ENCODE measurements at places on chromosomes 4 and X.
A peak's percentile ranks its signal among the peaks of the same experiment; 100 is the strongest.

GRCh38 chr4:78065508-78066192, 8.5 kb downstream of the FRAS1 start:
- no peak overlapping the region for H3K27ac ChIP-seq
- no peak for DNase-seq
- peaks cover 4% of the 10 kb centered on the region for H3K27me3 ChIP-seq
- no peaks in the 10 kb centered on the region for H3K36me3 ChIP-seq

DNA sequence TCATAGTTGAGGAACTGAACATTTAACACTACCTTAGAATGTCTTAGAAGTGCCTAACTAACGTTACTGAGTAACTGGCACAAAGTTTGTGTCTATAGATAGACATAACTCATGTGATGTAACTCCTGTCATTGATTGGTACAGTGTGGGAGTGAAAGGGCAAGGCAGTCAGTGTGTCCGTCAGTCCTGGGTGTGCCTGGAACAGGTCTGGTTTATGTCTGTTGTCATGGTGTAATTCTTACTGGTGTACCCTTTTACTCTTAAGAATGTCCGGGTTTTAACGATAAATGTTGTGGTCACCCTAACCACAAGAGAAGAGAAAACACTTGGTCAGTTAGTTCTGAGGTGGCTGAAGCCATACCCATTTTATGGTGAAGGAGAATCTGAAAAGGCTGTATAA, 93.1 kb upstream of the ESX1 start:
- H3K4me3 ChIP-seq = no peak overlapping the region
- no peaks in the 10 kb centered on the region for H3K36me3 ChIP-seq
- no peak overlapping the region for H3K27ac ChIP-seq
- no peaks in the 10 kb centered on the region for H3K4me1 ChIP-seq

DNA sequence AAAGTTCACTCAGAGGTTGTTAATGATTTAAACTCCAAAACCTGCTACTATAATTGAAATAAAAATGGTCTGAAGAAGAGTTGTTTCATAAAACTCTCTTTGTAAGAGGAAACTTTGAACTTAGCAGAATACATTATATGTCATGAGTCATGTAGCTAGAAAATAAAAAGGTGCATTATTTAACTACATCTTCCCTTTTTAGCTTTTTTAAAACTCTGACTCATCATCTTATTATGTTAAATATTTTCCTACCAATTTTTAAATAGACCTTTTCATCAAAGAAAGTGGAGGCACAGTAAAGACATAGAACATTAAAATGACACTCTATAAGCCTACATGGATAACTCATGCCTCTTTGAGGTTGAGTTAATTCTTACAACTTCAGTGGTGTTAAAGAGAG, 1.2 kb upstream of the ZNF827 start:
- no peaks in the 10 kb centered on the region for H3K27me3 ChIP-seq
- peaks cover 21% of the 10 kb centered on the region for H3K4me1 ChIP-seq
- no peak overlapping the region for H3K4me3 ChIP-seq
- no peaks in the 10 kb centered on the region for H3K36me3 ChIP-seq

GRCh38 chr4:185383451-185383850, 12.3 kb downstream of the LRP2BP start:
- peaks cover 20% of the 10 kb centered on the region for H3K4me1 ChIP-seq
- no peaks in the 10 kb centered on the region for H3K36me3 ChIP-seq
- no peak overlapping the region for H3K4me3 ChIP-seq
- no peak overlapping the region for H3K27ac ChIP-seq
- DNase-seq = no peak

- DNase-seq = no peak
- no peaks in the 10 kb centered on the region for H3K36me3 ChIP-seq
- no peak overlapping the region for H3K27ac ChIP-seq
- no peak overlapping the region for H3K4me3 ChIP-seq
- H3K4me1 ChIP-seq = no peaks in the 10 kb centered on the region
These were observed 222.6 kb upstream of the NDST3 start for GRCh38 chr4:117811731-117812130.

DNA sequence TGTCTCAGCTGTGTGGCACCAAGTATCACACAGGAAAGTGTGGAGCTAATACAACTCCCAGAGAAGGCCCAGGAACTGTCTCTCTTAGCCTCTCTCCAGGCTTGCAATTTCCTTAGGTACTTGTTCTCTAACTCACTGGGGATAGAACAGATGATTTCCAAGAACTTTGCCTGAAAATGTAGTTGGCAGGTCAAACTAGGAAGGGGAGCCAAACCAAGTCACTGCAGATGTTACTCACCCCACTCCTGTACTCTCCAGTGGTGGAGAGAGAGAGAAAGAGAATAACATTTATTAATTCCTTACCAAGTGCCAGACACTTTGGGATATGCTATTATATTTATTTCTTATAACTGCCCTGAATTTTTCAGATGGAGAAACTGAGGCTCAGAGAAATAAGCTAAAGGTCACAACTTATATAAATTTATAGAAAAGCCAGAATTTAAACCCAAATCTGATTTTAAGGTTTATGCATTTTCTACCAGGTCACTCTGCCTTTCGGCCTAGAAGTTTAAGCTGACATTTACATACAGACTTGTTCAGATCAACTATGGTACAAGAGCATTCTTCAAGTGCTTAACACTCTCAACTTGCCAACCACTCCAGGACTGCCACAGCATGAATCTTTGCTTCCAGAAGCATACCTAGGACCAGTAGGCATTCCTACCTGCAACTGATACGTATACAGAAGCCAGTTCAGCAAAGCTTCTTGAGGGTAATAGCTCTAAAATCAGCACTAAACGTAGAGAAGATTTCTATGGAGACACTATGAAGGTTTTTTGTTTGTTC, 248.6 kb upstream of the ETNPPL start:
- no peak overlapping the region for H3K4me3 ChIP-seq
- H3K36me3 ChIP-seq = no peaks in the 10 kb centered on the region
- H3K27me3 ChIP-seq = no peaks in the 10 kb centered on the region
- no peak for DNase-seq
- peaks cover 12% of the 10 kb centered on the region for H3K4me1 ChIP-seq
- H3K27ac ChIP-seq = no peak overlapping the region

DNA sequence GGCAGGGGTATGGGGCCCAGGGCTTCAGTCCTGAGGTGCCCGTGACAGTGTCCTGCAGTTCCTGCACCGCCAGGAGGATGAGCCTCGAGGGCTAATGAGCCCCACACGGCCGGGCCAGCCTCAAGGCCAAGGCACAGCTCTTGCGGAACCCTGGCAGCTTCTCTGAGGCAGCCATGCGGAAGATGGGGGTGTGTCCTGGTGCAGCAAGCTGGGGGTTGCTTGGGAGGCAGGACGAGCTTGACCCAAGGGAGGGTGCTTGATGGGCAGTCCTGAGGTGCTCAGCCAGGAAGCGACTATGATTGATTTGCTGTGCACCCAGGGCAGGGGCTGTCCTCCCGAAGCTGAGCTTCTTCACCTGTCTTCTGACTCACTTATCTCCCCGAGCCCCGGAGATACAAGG, 9.1 kb upstream of the FGFR3 start:
- DNase-seq = no peak
- no peak overlapping the region for H3K4me3 ChIP-seq
- no peak overlapping the region for H3K27ac ChIP-seq
- no peaks in the 10 kb centered on the region for H3K27me3 ChIP-seq

- peaks cover 25% of the 10 kb centered on the region for H3K4me1 ChIP-seq
- H3K27me3 ChIP-seq = no peaks in the 10 kb centered on the region
- H3K4me3 ChIP-seq = no peak overlapping the region
- peak overlapping the region; percentile 53 for H3K27ac ChIP-seq
These were observed 315.8 kb downstream of the STIM2 start for GRCh38 chr4:27176400-27176799.

GRCh38 chr4:77023920-77024319, 51.9 kb downstream of the CCNI start:
- no peaks in the 10 kb centered on the region for H3K27me3 ChIP-seq
- H3K4me1 ChIP-seq = peaks cover 22% of the 10 kb centered on the region
- no peak overlapping the region for H3K4me3 ChIP-seq

- no peak for DNase-seq
- no peak overlapping the region for H3K4me3 ChIP-seq
- no peaks in the 10 kb centered on the region for H3K27me3 ChIP-seq
- no peaks in the 10 kb centered on the region for H3K36me3 ChIP-seq
- no peaks in the 10 kb centered on the region for H3K4me1 ChIP-seq
- no peak overlapping the region for H3K27ac ChIP-seq
These were observed 25.9 kb downstream of the PLAC1 start for GRCh38 chrX:134632355-134632754.

- no peak for DNase-seq
- H3K36me3 ChIP-seq = no peaks in the 10 kb centered on the region
- no peak overlapping the region for H3K4me3 ChIP-seq
- no peaks in the 10 kb centered on the region for H3K4me1 ChIP-seq
- no peak overlapping the region for H3K27ac ChIP-seq
- no peaks in the 10 kb centered on the region for H3K27me3 ChIP-seq
These were observed 991 bp upstream of the ITIH6 start for GRCh38 chrX:54799046-54799445.

DNA sequence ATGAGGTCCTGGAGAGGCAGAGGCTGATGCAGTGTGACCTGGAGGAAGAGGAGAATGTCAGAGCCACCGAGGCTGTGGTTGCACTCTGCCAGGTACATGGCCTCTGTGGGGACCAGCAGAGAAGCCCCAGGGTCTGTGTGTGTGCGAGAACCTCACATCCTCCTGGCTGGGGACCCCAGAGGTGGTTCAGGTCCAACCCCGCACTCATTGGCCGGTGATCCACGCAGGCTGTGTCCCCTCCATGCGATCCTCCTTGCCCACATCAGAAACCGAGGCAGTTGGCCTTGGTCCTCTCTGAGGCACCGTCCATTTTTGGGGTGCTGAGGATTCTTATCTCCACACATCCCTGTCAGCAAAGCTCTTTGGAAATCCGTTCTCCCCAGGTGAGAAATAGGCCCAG, 45.3 kb downstream of the EVC start:
- H3K27ac ChIP-seq = no peak overlapping the region
- H3K4me1 ChIP-seq = peaks cover 7% of the 10 kb centered on the region
- H3K36me3 ChIP-seq = peaks cover 12% of the 10 kb centered on the region
- H3K27me3 ChIP-seq = no peaks in the 10 kb centered on the region

- peaks cover 16% of the 10 kb centered on the region for H3K4me1 ChIP-seq
- no peak overlapping the region for H3K4me3 ChIP-seq
- H3K27me3 ChIP-seq = no peaks in the 10 kb centered on the region
- H3K27ac ChIP-seq = no peak overlapping the region
- no peak for DNase-seq
- no peaks in the 10 kb centered on the region for H3K36me3 ChIP-seq
These were observed 195.2 kb upstream of the SLC7A11 start for GRCh38 chr4:138437263-138437851.

GRCh38 chr4:108149588-108150380, 18.9 kb downstream of the LEF1 start:
- no peaks in the 10 kb centered on the region for H3K27me3 ChIP-seq
- H3K27ac ChIP-seq = no peak overlapping the region
- H3K4me1 ChIP-seq = no peaks in the 10 kb centered on the region
- no peak overlapping the region for H3K4me3 ChIP-seq
- H3K36me3 ChIP-seq = no peaks in the 10 kb centered on the region

- H3K4me1 ChIP-seq = no peaks in the 10 kb centered on the region
- no peak for DNase-seq
These were observed 167.4 kb upstream of the FAM47A start for GRCh38 chrX:34299451-34299967.

GRCh38 chr4:136893573-136893972, 638.7 kb downstream of the PCDH18 start:
- H3K4me1 ChIP-seq = no peaks in the 10 kb centered on the region
- no peak for DNase-seq
- H3K4me3 ChIP-seq = no peak overlapping the region
- no peaks in the 10 kb centered on the region for H3K36me3 ChIP-seq
- no peak overlapping the region for H3K27ac ChIP-seq

GRCh38 chrX:19382555-19383145, 38.9 kb downstream of the PDHA1 start:
- peak; percentile 71 for DNase-seq
- no peaks in the 10 kb centered on the region for H3K36me3 ChIP-seq
- H3K27me3 ChIP-seq = peaks cover 10% of the 10 kb centered on the region

DNA sequence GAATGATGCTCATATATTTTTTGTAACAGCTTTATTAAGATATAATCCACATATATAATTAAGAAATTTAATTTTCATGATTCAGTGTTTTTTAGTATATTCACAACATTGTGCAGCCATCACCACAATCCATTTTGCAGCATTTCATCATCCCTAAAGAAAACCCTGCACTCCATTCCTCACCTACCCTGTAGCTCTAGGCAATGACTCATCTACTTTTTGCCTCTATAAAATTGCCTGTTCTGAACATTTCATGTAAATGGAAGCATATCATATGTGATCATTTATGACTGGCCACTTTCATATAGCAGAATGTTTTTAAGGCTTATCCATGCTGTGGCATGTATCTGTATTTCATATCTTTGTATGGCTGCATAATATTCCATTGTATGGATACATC, 339.9 kb downstream of the MAPK10 start:
- peaks cover 6% of the 10 kb centered on the region for H3K4me1 ChIP-seq
- no peaks in the 10 kb centered on the region for H3K36me3 ChIP-seq
- no peak overlapping the region for H3K27ac ChIP-seq
- DNase-seq = no peak

- H3K27ac ChIP-seq = no peak overlapping the region
- peaks cover 9% of the 10 kb centered on the region for H3K4me1 ChIP-seq
- H3K4me3 ChIP-seq = no peak overlapping the region
- no peak for DNase-seq
- H3K27me3 ChIP-seq = no peaks in the 10 kb centered on the region
These were observed 109.4 kb upstream of the AFAP1 start for GRCh38 chr4:8048856-8049676.

DNA sequence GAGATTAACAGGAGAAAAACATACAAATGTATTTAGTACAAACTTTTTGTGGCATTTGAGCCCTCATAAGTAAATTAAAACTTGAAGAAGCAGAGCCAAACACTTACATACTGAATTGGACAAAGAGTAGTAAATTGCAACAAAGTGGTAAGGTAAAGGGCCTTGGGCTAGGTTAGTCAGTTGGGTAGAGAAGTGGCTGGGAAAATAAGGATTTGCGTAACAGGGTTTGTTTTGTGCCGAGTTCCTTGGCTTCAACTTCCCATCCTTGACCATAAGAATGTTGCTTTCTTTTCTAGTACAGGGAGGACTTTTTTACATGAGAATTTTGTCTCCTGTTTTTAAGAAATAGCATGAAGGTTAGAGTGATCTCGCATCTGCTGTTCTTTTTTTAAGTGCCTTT, 33.3 kb upstream of the DSPP start:
- peaks cover 2% of the 10 kb centered on the region for H3K4me1 ChIP-seq
- no peak overlapping the region for H3K4me3 ChIP-seq
- H3K27me3 ChIP-seq = no peaks in the 10 kb centered on the region
- no peak for DNase-seq
- H3K36me3 ChIP-seq = no peaks in the 10 kb centered on the region
- no peak overlapping the region for H3K27ac ChIP-seq

- no peak for DNase-seq
- no peak overlapping the region for H3K4me3 ChIP-seq
- H3K27me3 ChIP-seq = no peaks in the 10 kb centered on the region
- no peaks in the 10 kb centered on the region for H3K36me3 ChIP-seq
These were observed 475.4 kb upstream of the HS3ST1 start for GRCh38 chr4:11904117-11904535.

GRCh38 chr4:87011340-87012034, 76.7 kb downstream of the AFF1 start:
- no peaks in the 10 kb centered on the region for H3K36me3 ChIP-seq
- H3K4me3 ChIP-seq = peak overlapping the region; percentile 15
- H3K27ac ChIP-seq = peak overlapping the region; percentile 42
- H3K27me3 ChIP-seq = no peaks in the 10 kb centered on the region

Measured in A673 (cell line).